Urinary bladder (tissue), 4 donors: ENCODE measurements at places on chromosomes 6 and 20.

DNA sequence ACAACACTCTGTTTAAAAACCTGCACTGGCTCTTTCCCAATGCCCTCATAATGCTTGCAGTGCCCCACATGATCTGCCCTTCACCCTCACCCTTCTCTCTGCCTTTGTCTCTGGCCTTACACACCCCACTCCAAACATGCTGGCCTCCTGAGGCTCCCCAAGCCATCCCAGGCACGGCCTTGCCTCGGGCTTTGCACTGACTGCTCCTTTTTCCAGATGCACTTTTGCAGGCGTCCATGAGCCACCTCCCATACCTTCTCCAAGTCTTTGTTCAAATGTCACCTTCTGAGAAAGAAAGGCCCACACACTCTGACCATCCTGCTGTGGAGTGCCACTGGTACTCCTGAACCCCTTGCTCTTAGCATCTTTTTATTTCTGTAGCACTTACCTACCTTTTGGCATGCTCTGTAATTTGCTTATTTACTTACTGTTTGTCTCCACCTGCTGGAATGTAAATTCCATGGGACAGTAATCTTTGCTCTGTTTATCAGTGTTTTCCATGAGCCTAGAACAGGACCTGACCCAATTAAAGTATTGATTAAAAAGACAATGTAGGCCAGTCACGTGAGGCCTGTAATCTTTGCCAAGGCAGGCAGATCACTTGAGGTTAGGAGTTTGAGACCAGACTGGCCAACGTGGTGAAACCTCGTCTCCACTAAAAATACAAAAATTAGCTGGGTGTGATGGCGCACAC lies 30.7 kb downstream of the GFRA4 start:
- no peak for DNase-seq

DNA sequence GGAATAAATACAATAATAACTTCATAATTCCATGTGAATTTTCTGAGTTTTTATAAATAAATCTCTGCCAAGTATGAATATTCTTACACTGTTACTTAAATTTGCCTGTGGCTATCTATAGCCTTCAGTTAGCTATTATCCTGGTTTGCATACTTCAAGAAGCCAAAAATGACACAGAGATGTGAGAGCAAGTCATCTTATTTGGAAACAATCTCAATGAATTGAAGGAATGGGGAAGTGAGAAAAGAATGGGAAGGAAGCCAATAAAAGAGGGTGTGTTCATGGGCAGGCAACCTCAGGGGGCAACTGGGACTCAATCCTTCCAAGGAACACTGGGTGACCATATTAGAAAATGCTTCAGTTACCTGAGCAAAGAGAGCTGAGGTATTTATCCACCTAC lies 9.9 kb downstream of the HAO1 start:
- DNase-seq: no peak

DNA sequence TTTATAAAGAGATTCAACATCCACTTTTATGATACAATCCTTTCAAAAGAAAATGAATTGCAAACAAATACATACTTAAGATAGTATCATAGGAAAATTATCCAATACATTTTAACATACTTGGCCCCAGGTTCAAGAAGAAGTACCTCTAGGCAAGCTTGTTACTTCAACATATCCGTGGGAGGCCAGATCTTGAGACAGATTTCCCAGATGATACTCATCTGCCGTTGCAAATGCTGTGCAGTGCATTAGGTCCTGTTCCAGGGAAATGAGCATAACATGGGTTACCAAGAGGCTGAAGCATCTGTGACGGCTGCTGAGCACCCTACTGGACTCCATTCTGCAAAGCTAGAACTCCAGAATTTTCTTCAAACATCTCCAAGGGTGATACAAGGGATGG lies 15.6 kb downstream of the RMND1 start:
- no peak for DNase-seq

GRCh38 chr20:37436527-37437186 lies 84.4 kb upstream of the NNAT start:
- no peak for DNase-seq

GRCh38 chr6:110173506-110174132 lies 5.9 kb downstream of the WASF1 start:
- no peak for DNase-seq

GRCh38 chr6:110395221-110395620 lies 20.2 kb downstream of the DDO start:
- no peak for DNase-seq

DNA sequence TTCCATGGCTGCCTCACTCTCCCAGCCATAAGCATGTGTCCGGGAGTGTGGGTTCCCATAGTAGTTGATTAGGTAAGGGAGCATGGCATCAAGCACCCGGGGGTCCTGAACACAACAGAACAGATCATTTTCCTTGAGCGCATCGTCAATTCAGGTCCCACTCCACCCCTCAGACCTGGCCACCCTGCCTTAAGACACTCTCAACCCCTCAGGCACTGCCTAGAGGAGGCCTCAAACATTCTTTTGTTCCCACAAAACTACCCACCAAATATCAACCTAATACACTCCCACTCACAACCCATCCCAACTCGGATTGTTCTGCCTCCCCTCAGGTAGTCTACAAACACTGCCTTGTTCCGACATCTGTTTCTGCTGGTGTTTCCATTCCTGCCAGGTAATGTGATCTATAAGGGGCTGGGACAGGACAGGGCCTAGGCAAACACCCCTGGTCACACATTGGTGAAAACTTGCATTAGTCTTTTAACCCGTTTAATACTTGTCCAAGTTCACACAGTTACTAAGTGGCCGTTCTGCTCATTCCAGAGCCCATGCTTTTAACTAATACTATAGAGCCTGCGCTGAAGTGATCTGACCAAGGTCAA lies 1.4 kb downstream of the NFS1 start:
- DNase-seq: no peak

DNA sequence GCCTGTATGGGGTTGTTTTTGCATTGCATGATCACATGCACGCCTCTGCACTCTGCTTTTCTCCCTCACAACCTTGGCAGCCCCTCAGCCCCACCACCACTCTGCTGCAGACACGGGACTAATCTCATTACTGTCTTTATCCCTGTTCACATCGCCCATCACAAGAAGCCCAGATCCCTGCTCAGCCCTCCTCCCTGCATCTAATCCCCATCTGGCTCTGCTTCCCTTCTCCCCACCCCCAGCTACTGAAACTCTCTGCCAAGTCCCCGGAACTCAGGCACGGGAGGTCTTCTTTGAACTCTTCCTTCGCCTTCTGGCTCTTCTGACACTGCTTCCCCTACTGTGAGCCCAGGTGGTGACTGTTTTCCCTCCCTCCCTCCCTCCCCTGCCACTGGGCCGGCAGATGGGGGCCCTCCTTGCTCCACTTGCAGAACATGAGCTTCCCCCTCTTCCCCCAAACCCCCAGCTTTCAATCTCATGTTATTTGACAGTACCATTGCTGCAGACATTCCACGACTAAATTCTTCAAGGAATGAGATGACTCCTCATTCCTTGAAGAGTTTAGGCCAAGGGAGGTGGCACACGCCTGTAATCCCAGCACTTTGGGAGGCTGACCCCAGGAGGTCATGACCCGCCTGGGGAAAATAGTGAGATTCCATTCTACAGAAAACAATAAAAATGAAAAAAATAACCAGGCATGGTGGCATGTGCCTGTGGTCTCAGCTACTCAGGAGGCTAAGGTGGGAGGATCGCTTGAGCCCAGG lies 21.9 kb upstream of the TULP1 start:
- DNase-seq: peak; percentile 64

DNA sequence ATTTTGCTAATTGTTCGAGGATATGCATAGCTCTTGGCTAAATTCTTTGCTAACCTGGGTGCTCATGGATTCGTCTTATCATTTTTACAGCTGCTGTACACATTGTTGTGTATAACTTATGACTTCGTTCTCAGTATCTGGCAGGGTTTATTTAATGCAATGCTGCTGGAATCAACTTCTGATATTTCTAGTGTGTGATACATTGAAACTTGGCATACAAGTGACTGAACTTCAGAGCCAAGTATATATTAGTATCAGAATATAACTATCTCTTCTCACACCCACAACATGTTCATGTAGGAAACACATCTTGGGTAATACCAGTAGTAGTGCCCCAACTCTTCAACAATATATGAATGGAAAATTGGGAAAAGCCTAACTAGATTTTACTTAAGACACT lies 764.2 kb downstream of the TENT5A start:
- DNase-seq: no peak

DNA sequence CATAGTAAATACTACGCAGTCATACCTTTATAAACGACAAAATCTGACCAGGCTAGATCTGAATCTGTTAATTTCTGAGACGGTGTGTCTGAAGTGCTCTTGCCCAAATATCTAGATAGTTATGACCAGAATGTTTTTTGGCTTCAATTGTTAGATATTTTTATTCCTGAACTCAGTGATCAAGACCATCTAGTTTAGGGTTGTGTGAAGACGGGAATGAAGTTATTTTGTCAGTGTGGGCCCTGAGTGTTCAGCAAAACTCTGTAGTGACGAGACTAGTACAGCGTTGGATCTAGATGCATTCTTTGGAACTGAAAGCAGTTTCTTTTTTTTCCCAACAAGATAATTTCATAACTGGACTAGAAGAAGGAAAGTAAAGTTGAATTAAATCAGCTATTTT lies 3.1 kb downstream of the STXBP5 start:
- no peak for DNase-seq

DNA sequence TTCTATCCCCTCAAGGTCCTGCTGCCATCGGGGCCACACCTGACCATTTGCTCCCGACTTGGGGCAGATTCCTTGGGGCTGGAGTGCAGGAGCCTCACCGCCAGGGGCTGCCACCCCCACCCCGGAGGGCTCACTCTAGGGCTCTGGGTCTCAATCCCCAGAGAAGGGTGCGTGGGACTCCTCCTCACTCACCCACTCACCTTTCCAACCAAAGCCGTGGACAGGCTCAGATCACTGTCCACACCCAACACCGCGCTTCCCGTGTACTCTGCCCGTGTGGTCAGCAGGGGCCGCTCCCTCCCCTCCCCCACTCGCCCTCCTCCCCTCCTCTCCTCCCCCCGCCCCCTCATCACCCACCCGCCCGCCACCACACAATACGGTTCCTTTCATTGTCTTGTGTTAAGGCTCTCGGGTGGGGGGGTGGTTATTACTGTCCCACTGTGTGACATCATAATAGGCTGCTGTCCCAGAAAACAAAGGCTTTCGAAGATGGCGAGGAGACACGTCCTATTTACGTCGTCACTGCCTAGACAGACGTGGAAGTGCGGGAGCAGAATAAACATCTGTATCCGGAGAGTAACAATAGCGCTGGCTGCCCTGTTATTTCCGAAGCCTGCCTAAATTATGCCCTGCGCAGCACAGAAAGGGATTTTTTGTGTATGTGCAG lies 85.8 kb downstream of the YTHDF1 start:
- no peak for DNase-seq

DNA sequence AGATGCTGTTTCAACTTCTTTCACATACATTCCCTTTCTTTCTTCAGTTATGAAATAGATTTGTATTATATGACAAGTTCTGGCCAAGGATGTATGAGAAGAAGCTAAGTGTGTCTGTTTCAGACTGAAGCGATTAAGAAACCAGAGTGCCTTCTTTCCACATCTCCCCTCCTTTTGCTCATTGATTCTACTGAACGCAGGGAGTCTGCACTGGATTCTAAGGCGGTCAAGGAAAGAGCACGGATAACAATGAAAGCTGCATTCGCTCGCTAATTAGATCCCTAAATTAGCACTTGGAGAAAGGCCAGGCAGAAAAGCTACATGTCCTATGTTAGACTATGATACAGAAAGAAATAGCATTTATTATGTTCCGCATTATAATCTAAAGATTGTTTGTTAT lies 267.7 kb downstream of the HAO1 start:
- DNase-seq: no peak

- no peak for DNase-seq
Observed at GRCh38 chr6:31567531-31568370, 4.3 kb upstream of the LTA start.

- no peak for DNase-seq
Observed at GRCh38 chr6:148887181-148887580, 140.4 kb downstream of the UST start.

DNA sequence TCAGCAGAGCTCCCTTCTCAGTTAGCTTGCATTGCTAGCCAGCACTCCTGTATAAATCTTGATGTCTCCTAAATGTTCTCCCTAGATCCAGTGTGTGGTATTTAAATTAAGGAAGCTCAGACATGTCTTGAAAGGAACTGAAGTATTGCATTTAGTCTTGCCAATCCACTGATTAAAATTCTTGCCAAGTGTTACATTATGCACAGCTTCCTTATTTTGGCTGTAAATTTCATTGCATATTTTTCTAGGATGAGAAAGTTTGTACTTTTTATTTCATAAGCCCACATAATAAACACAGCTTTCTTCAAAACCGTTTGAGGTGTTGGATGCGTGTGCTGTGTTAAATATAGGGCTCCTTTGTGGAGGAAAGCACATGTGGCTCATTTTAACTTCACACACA lies 329.8 kb upstream of the FLRT3 start:
- no peak for DNase-seq

DNA sequence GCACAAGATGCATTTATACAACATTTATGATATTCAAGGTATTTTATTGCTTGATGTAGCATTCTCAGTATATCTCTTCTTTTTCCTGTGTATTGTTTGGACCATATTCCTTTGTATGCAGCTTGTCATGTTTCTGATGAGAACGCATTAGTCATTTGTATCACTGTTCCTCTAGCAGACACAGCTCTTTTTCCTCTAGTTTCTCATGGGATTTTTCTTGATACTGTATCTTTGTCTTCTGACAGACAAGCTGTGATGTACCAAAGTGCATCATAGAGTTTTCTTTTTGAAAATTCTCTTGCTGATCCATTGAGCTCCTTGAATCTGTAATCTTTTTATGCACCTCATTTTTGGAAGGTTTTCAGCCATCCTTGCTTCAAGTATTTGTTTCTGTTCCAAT lies 140.9 kb downstream of the SLC22A3 start:
- DNase-seq: no peak

DNA sequence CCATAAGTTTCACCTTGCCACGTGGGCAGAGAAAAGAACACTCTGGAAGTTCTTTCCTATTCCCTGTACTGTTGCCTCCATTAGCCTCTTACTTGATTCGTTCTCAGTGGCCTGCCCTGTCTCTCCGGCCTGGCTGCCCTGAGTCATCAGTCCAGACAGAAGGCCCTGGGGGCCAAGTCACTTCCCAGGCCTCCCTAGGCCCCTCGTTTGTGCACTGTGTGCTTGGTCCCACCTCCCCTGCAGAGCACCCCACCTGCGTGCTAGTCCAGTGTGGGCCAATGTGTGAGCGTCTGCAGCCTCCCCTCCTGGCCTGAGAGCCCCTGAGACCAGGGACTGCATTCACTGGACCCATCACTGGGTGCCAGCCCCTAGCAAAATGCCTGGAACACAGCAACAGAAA lies 191.2 kb upstream of the RREB1 start:
- no peak for DNase-seq
